ENCODE measurements at places on chromosomes 2 and 18. TPM values are rescaled to one million over a fixed set of nuclear protein-coding genes. Genes with fewer than 3 reads are reported as not detected.
A peak's percentile ranks its signal among the peaks of the same experiment; 100 is the strongest.

DNA sequence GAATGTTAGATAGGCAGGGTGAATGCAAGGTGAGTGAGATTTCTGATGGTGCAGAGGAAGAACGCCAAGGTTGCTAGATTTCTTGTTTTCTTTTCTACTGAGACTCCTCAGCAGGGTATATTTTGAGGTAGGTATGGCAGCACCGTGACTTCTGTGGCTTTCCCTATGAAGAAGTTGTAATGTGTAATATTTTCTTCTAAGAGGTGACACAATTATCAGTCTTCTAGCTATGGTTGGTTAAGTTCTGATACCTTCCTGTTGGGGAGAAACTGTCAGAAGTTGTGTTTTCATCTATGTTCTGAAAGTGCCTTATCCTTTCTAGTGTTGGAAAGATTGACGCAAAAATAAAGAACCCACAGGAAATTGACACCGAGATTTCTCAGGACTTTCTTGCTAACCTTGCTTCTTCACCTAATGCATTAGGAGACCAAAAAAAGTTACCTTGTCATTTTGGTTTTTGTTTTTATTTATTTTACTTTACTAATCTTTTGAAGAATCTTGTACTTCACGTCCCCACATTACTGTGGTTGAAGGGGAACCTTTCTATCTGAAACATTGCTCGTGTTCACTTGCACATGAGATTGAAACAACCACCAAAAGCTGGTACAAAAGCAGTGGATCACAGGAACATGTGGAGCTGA, 11.9 kb downstream of the IL18R1 start:
- DNase-seq = no peak

DNA sequence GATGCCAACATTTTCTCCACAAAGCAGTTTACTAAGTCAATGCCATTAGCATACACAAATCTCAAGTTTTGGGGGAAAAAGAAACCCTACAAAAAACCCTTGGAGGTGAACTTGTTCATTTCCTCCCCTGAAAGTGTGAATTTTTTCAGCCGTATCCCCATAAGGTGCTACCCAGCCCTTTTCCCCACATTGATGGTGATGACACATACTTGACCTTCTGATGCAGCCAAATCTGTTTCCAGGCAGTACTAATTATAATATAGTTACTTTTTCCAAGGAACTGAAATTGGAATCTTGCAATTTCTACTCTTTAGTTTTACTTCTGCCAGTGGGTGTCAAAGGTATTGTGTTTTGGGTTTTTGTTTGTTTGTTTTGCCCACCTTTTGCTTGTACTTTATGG, 474.5 kb downstream of the TGIF1 start:
- no peak for DNase-seq

C2orf80 gene
- not detected for total RNA-seq

DNA sequence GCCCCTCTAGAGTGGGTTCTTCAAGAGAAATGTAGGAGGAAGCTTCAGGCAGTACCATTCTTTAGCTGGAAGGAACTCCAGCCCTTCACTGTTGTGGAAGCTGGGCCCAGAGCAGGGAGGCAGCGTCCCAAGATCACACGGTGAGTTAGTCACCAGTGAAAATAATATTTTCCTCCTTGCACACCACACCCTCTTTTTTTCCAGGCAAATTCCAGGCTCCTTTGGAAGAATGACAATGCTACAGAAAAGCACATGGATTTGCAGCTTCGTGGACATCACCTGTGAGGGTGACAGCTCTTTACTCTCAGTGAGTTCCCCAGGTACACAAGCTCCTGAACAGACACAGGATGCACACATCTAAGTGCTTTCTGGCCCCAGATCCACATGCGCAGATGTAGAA, 157.1 kb downstream of the COL6A3 start:
- peak; percentile 44 for DNase-seq

- no peak for DNase-seq
Measured at GRCh38 chr2:43041661-43042360, 184.6 kb downstream of the ZFP36L2 start.

DNA sequence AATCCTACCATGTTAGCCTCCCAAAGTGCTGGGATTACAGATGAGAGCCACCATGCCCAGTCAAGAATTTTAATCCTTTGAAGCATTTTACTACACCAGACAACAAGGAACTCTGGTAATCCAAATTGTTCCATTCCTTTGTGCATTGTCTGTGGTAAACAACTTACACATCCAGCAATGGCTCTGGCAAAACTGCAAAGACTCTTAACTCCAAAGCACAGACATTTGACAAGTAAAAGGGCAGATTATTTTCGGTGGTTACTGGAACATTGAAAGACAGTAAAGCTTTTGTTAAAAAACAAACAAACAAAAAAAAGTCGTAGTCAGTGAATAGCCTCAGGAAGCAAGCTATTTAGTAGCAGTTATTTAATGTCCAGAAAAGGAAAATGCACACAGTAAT, 33.2 kb upstream of the RMND5A start:
- no peak for DNase-seq

- DNase-seq = no peak
Measured at GRCh38 chr2:129113776-129114175, 795.1 kb upstream of the HS6ST1 start.

PJVK gene
- 0.91 TPM for total RNA-seq

GRCh38 chr2:63679252-63679855, 90.6 kb downstream of the MDH1 start:
- DNase-seq = no peak

SERPINB12 gene
- total RNA-seq = not detected

SETBP1 gene
- 10.3 TPM for total RNA-seq

GRCh38 chr18:28582724-28583123, 405.8 kb upstream of the CDH2 start:
- no peak for DNase-seq

CTAGE1 gene
- not detected for total RNA-seq

GRCh38 chr2:16653799-16654198, 11.8 kb downstream of the CYRIA start:
- no peak for DNase-seq

DNA sequence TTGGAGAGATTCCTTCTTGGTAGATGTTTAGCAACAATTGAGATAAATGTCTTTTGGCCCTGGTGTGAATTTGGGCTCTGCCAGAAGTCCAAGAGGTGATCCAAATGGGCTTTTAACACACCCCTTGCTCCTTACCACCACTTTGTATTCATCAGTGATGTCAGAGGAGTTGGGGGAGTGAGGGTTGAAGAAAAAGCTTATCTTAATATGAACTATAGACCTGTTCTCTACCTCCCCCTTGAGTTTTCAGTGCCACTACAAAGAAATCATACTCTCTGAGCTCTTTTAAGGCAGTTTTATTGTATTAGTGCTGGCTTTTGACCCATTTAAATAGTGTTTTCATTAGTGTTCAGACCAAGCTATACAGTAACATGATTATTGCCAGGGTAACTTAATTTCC, 229.1 kb downstream of the PHLPP1 start:
- DNase-seq = no peak

GRCh38 chr2:85585781-85586105, 1.5 kb downstream of the VAMP5 start:
- no peak for DNase-seq

DNA sequence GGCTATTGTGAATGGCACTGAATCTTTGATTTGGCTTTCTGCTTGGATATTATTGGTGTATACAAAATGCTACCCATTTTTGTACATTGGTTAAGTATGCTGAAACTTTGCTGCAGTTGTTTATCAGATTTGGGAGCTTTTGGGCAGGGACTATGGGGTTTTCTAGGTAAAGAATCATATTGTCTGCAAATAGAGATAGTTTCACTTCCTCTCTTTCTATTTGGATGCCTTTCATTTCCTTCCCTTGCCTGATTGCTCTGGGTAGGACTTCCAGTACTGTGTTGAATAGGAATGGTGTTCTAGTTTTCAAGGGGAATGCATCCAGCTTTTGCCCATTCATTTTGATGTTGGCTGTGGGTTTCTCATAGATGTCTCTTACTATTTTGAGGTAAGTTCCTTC, 489.1 kb upstream of the LRATD1 start:
- no peak for DNase-seq

- DNase-seq = no peak
Measured at GRCh38 chr2:19550750-19551149, 192.3 kb upstream of the OSR1 start.

GRCh38 chr2:186637497-186637800, 47.6 kb downstream of the ITGAV start:
- DNase-seq = no peak

- no peak for DNase-seq
Measured at GRCh38 chr18:48032876-48033789, 102.7 kb upstream of the SMAD2 start.

DNA sequence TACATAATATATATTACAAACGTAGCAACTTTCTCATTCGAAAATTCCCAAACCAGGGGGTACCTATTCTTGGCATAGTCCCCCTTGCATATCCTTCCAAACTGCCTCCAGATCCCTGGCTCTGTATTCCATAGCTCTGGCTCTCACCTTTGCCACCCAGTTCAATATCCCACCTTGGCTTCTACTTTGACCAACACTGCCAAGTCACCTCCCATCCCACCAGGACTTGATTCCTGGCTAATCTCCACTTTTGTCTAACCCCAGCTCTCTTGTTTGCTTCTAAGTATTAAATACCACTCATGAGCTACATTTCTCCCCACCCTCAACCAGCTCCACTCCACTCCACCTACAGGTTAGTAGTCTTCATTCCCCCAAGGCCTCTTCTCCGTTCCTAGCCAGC, 103.2 kb upstream of the WDR75 start:
- no peak for DNase-seq

DNA sequence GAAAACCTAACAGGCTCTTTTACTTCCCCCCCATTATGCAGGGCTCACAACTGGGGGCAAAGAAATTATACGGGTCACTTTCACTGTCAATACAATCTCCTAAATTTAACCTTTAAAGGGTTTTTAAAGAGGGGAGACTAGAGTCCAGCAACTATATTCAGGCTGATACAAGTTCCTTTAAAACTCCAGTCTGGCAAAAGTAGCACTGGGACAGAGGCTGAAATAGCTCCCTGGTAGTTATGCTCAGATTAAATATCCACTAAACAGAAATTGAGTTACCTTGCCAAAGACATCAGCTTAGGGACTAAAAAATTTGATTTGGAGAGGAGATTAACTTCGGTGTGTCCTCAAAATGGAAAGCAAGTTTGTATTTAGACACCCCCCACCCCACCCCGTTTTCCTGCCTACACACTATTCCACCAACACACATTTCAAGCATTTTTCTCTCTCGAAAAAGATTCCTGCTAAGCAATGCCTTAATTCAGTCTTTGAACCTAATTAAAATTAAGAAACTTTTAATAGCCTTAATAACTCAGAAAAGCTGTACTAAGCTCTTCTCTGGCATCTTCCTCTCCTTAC, 127.2 kb downstream of the OSBPL1A start:
- DNase-seq = no peak

DNA sequence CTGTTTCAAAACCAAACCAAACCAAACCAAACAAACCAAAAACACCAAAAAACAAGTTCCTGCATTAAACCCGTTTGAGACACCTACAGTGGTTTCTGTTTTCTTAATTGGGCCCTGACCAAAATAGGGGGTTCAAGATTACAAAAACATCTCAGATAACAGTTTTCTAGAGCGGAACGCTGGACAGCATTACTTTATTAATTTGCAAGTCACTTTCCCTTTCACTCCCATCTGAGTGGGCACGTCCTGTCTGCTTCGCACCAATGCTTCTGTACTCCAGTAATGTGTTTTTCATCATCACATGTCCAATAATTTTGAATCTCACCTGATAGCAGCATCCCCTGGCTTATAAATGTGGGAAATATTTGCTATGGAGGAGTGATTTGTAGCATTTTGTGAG, 11.7 kb upstream of the MYO1B start:
- no peak for DNase-seq

DNA sequence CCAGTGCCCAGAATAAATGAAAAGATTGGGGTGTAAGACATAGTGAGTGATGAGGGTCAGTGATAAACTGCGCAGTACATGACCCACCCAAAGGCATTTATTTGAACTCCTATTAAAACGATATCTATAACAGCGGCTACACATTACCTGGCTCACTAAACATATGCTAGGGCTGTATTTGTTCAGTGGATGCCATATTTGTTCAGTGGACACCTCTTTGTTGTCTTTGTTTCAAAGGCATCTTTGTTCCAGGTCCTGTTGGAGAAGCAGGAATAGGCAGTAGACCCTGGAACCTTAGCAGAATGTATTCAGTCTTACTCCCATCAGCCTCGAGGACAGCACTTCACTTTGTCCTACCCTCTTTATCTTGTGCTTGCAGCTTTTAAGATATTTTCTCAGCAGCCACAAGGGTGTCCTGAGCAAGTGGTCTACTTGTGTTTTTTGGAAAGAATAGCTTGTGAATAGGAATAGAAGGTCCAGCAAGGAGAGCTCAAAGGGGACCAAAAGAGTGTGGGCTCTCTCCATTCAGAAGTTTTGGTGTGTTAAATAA, 650.8 kb upstream of the FANCL start:
- DNase-seq = no peak

MYO5B gene
- 0.44 TPM for total RNA-seq

LCT gene
- not detected for total RNA-seq

GRCh38 chr18:8380926-8381325, 228.3 kb upstream of the RAB12 start:
- no peak for DNase-seq

DNA sequence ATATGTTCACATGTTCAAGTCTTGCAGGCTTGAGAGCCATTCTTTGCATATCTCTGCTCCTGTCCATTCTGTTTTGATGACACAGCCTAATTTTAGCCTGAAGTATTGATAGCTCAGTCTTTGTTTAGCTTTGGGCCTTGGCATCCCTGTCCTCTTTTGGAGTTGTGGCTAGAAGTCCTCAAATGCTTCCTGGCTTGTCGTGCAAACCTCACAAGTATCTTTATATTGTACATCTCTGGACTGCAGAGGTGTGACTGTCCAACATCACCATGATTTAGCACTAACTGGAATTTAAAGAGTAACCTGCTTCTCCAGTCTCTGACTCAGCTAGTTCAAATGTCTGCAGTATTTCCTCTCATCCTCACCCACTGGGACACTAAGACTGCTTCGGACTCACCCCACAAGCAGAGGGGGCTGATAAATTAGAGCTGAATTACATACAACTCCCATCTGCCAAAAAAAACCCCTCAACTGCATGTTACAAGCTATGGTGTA, 11.7 kb downstream of the PFN4 start:
- no peak for DNase-seq

DNA sequence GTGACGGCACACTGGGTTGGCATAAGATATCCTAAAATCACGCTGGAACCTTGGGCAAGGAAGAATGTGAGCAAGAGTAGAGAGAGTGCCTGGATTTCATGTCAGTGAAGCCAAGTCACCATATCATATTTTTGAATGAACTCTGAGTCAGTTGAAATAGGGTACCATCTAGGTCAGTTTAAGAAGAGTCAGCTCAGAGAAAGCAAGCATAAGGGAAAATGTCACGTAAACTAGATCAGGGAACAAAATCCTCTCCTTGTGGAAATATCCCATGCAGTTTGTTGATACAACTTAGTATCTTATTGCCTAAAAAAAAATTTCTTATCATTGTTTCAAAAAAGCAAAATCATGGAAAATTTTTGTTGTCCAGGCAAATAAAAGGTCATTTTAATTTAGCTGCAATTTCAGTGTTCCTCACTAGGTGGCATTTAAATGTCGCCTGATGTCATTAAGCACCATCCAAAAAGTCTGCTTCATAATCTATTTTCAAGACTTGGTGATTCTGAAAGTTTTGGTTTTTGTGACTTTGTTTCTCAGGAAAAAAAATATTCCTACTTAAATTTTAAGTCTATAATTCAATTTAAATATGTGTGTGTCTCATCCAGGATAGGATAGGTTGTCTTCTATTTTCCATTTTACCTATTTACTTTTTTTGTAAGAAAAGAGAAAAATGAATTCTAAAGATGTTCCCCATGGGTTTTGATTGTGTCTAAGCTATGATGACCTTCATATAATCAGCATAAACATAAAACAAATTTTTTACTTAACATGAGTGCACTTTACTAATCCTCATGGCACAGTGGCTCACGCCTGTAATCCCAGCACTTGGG, 19.6 kb downstream of the RSAD2 start:
- no peak for DNase-seq

DYNC2LI1 gene
- 8.1 TPM for total RNA-seq

CYP1B1 gene
- total RNA-seq = 17.7 TPM

Measured in left ventricle myocardium inferior (tissue), 1 donor.